ENCODE measurements at places on chromosomes 3 and 15. TPM values are rescaled to one million over a fixed set of nuclear protein-coding genes. Genes with fewer than 3 reads are reported as not detected.
A peak's percentile ranks its signal among the peaks of the same experiment; 100 is the strongest.

- ATAC-seq: no peak
Measured at GRCh38 chr3:167936019-167936418, 159.7 kb downstream of the GOLIM4 start.

GRCh38 chr15:67840749-67841512 lies 1.1 kb upstream of the RNU6-1 start:
- peak; percentile 14 for ATAC-seq

GRCh38 chr15:68833700-68834331 lies 13.1 kb upstream of the ANP32A start:
- ATAC-seq: no peak

DNA sequence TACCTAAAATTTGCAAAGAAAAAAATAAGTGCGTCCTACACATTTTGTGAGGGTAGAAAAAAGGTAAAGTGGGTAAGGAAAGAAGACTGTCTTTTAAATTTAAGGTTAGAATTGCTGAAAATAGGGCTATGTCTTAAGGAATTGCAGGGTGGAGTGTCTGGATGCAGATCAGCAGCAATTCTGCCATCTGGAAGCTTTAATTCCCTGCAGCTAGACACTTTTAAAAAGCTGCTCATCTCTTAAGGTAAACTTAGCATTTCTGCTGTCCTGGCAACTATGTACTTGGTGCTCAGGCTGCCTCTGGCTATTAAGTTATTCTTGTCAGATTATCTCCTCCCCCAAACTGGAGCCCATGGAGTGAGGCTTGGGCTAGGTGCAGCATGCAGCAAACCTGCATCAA lies 420.2 kb downstream of the SI start:
- no peak for ATAC-seq

GRCh38 chr3:96756516-96756915 lies 57.9 kb upstream of the EPHA6 start:
- no peak for ATAC-seq

GRCh38 chr3:194801461-194802432 lies 116.1 kb downstream of the FAM43A start:
- no peak for ATAC-seq

- ATAC-seq: no peak
Measured at GRCh38 chr3:168847291-168847883, 751.7 kb upstream of the GOLIM4 start.

- ATAC-seq: no peak
Measured at GRCh38 chr3:9088441-9089353, 125.4 kb upstream of the RAD18 start.

- no peak for ATAC-seq
Measured at GRCh38 chr3:194054961-194055360, 81.0 kb upstream of the HES1 start.

GRCh38 chr3:190491533-190492054 lies 22.3 kb upstream of the IL1RAP start:
- ATAC-seq: peak; percentile 92

- ATAC-seq: no peak
Measured at GRCh38 chr15:29364426-29365078, 94.9 kb upstream of the NSMCE3 start.

DNA sequence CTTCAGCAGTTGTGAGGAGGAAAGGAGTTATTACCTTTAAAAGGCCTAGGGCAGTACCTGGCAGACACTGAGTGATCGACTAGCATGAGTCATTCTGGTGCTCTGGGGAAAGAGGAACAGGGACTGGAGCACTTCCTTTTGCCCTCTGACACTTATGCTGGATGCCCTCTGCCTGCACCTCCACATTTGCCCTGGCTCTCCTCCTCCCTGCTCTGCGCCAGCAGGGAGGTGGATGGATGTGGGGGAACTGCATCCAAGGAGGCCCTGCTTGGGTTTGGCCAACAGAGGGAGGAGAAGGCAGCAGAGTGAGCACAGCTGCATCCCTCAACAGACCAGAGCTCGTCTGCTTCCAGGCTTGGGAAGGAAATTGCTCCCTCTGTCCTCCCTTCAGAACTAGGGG lies 75.0 kb downstream of the SEMA5B start:
- no peak for ATAC-seq

DNA sequence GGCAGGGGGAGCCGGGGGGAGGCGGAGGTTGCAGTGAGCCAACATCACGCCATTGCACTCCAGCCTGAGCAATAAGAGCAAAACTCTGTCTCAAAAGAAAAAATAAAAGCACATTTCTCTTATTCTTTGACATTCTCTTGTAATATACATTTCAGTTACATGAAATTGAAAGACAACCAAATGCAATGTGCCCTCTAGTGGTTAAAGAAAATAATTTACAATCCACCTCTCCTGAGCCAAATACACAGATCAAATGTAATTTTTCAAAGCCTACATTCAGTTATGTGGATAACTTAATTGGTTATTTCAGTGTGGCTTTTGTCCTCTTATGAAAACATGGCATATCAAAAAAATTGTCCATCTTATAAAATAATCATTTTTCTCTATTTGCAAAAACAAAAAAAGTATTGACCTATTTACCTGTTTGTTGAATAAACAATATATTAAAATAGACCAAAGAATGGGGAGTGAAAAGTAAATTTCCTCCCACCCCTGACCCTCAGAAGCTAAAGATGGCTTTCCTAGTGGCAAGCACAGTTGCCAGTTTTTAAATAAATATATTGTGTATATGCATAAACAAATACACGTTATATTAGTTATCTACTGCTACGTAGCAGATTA lies 14.2 kb upstream of the U2SURP start:
- peak; percentile 35 for ATAC-seq

DNA sequence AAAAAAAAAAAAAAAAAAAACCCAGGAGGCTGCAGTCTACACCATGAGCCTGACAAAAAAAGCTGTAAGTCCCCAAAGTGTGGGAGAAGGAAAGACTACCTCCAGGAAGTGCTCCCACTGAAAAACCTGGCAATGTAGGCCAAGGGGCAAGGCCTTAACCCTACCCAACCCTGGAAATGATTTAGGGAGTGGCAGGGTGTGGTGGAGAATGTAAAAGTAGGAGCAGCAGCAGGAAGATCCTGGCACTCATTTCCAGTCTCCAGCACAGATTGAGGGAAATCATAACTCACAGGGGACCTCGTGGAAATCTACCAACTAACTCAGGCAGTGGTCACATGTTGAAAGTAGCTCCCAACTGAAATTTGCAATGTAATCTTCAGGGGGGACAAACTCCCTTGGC lies 839.5 kb downstream of the EPHA3 start:
- no peak for ATAC-seq

DNA sequence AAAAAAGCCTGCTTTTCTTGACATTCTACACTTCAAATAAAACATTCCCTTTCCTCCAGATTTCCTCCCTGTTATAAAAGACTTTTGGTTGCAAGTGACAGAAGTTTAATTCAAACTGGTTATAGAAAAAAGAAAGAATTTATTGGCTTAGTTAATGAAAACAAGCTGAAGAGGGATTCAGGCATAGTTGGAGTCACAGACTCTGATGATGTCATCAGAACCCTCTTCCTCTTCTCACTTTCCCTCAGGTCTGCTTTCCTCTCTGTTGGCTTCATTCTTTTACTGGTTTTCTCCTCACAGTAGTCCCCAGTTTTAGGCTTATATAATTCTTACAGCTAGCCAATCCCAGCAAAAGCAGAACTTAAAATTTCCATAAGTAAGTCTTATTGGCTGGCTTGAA lies 32.0 kb upstream of the MBNL1 start:
- ATAC-seq: peak; percentile 46

DNA sequence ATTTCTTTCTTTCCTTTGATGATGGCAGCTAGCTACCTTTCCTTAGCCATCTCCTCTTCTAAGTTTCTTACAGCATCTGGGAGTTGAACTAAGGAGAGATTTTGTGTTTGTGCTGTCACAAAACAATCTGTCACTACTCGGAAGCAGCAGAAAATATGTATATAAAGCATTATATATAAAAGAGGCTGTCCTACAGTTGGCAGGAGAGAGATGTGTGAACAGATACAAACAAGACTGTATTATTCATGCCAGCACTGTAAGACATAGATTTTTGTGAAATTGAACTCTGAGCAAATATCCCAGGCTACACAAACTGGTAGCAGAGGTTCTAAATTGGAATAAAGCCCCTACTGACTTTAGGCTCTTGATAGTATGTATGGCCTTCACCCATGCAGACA lies 577.5 kb upstream of the NECTIN3 start:
- no peak for ATAC-seq

DNA sequence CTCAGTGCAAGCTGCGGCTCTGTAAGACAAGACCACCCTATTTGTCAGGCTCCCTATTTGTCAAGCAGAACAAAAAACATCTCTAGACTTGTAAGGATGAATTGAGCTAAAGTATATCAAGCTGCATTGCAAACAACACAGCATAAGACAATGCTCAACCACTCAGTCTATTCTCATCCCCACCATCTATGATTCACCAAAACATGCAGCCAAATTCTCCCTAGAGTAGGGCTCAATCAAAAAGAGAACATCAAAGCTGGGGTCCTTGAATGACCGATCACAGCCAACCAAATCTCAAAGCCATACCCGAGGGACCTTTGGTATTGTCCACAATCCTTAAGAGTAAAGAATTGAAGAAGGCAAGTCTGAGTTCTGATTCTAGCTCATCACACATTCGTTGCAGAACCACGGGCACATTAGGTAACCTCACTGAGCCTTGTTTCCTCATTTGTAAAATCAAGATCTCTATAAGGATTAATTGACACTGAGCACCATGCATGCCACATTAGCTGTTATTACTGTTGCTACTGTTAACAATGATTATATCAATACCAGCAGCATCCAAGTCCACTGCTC lies 31.2 kb downstream of the RFTN1 start:
- ATAC-seq: peak; percentile 56

DNA sequence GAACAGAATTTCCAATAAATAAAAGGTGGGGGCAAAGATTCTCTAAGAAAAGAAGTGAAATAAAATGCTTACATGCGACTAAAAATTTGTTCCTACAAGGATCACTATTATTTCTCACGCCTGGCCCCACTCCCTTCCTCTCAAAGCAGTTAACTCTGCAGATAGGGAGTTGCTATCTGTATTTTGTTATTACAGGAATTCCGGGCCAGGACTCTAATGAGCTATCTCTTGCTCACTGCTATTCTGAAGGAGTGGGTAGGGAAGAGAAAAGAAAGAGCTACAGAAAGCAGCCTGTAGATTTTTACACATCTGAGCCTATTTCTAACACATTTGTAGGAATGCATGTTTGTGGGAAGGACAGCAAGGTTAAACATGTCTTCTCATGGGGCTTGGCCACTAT lies 140.4 kb downstream of the PCCB start:
- ATAC-seq: no peak

DNA sequence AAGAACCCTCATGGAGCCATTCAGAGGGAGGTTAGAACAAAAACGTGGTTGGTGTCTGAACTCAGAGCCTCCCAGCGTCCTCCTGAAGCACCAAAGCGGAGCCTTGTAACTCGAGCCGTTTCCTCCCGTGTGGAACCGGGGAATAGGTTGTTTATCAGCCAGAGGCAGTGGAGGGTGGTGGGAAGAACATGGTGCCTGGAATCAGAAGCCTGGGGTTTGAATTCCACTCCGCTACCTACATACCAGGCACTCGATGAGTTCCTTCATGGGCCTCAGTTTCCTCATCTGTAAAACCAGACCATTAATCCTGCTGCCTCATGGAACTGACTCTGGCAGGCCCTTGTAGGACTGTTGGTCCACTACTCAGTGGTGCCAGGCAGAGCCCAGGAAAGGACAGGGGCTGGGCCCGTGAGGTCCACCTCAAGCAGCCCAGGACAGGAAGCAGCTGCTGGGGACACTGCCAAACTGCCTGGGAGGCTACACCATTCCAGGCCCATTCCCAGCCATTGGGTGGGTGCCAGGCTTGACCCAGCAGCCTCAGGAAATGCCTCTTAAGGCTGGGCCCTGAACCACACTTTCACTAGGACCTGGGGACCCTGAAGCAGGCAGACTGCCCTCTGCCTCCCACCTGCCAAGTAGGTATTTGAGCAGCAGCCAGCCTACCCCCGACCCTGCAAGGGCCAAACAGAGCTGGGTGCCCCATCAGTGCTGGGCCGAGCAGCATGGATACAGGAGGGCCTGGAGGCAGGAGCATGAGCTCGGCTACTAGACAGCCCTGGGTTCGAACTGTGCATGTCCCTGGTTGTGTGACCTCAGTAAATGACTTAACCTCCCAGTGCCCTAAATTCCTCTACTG lies 33.4 kb downstream of the PRKCD start:
- no peak for ATAC-seq

GRCh38 chr15:74378848-74379247 lies 11.4 kb upstream of the CYP11A1 start:
- peak; percentile 28 for ATAC-seq

DNA sequence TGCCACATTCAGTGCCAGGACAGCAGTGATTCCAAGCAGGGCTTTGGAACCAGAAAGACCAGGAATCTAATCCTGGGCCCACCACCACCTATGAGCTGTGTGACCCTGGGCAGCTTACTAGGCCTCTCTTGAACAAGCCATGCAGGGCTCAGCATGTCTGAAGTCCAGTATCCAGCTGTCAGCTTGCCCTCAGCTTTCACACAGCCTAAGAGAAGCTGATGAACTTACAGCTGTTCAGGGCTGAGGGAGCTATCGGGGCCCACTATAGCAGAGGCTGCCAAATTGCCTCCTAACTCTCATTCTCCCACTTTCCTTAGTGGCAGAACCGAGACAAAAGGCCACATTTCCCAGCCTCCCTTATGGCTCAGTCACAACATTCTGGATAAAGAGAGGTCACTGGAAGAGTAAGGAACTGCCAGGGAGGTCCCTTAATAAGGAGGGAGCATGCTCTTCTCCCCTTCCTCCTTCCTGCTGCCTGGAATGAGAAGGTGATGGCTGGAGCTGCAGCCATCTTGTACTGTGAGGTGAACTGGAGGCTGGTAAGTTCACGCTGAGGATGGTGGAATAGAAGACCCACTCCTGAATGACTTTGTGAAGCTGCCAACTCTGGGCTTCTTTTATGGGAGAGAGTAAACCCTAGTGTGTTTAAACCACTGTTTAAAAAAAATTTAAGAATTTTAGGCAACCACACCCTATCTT lies 34.5 kb downstream of the FEM1B start:
- no peak for ATAC-seq

DNA sequence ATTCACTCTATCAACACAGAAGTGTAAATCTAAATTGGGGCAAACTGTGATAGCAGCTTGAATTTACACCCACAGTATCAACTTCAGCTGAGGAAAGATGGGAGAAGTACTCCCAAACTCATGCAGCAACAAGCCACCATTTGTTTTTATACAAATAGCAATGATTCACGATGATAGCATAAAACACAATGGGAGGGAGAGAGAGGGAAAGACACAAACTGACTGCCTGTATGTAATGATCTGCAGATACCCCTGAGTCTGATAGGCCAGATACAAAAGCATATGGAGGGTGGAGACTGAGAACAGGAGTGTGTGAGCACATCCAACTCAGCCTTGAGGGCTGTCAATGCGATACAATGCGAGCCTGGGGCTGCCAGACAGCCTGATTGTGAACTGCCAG lies 79.2 kb downstream of the CNTN3 start:
- ATAC-seq: no peak

GRCh38 chr3:46162975-46163555 lies 45.0 kb downstream of the CCR1 start:
- no peak for ATAC-seq

- no peak for ATAC-seq
Measured at GRCh38 chr3:82424031-82424339, 662.5 kb upstream of the GBE1 start.

Gene MORC1
- total RNA-seq: not detected

Gene CADM2
- not detected for total RNA-seq

Gene DPH3
- total RNA-seq: 10.0 TPM

Gene UBE2Q2
- 17.0 TPM for total RNA-seq

Gene P2RY14
- 0.90 TPM for total RNA-seq

Gene OSBPL10
- total RNA-seq: 11.5 TPM

Gene SCG3
- total RNA-seq: not detected

Gene MFN1
- 29.8 TPM for total RNA-seq

Gene C2CD4A
- 1.3 TPM for total RNA-seq

Gene RAB6B
- 3.1 TPM for total RNA-seq

Gene EXD1
- 0.16 TPM for total RNA-seq

Gene ROPN1
- not detected for total RNA-seq

Measured in activated T-helper 17 cell treated with anti-CD3 and anti-CD28 coated beads, Interleukin-2, amount 50 U/mL, for 72 hours (primary cell).